Stimulated activated CD8-positive, alpha-beta memory T cell treated with anti-CD3 and anti-CD28 coated beads, Interleukin-4, amount 100 ng/mL, for 1 hour (primary cell): ENCODE measurements at places on chromosomes 1 and 21.

DNA sequence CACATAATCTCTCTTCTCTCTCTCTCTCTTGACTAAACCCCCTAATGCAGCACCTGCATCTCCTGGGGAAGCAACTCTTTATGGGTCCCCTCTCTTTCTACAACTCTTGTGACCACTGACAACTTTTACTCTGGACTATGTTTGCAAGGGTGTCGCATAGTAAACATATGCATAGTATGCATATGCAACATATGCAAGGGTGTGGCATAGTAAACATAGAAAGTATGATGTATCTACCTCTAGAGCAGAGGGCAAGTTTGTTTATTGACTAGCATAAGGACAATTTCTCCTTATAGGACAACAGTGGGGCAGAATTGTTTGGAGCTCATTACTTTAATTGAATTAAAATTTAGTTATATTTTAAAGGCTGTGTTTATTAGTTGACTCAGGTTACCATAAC is 462.5 kb downstream of the AMY1C start:
- DNase-seq: no peak

GRCh38 chr21:33767236-33767635 is 124.9 kb downstream of the ITSN1 start:
- no peak for DNase-seq

DNA sequence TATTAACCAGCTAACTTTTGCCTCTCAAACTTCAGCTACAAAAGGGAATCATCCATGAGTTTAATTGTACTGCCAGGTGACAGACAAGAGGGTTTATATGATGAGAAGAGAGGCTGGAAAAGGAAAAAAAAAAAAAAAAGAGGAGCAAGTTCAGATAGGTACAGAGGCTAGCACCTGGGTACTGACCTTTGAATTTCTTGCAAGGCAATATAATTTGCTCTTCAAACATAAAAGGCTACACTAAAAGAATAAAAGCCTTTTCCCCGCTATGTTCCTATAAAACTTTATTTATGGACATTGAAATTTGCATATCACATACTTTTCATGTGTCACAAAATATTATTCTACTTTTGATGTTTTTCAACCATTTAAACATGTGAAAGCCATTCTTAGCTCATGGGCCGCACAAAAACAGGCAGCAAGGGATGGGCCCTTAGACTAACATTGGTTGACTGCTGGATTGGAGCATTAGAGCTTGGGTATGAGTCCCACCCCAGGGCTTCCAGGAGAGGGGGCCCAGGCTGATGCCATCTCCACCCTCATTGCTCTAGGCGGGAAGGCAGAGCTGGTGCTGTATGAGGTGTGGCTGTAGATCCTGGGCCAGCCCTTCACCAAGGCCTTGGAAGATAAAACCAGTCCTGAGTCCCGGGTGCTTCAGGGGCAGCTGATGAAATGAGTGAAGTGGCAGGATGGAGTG is 44.3 kb downstream of the ATP1B1 start:
- DNase-seq: no peak

GRCh38 chr1:246837418-246838117 is 94.2 kb downstream of the AHCTF1 start:
- no peak for DNase-seq

DNA sequence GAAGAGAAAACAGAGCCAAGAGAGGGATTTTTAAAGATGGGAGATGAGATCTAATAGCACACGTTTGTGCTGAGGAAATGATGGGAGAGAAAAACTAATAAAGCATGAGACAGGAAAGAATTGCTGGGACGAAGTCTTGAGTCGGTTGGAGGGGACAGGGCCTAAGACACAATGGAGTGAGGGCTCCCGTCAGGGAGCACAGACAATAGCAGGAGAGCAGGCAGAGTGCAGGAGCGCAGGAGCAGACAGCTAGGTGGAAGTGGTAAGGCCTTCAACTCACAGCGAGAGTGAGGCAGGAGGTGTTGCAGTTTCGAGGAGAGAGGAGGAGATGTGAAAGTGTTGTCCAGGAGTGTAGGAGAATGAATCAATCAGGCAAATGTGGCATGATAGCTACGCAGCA is 59.9 kb upstream of the SOX13 start:
- DNase-seq: no peak

DNA sequence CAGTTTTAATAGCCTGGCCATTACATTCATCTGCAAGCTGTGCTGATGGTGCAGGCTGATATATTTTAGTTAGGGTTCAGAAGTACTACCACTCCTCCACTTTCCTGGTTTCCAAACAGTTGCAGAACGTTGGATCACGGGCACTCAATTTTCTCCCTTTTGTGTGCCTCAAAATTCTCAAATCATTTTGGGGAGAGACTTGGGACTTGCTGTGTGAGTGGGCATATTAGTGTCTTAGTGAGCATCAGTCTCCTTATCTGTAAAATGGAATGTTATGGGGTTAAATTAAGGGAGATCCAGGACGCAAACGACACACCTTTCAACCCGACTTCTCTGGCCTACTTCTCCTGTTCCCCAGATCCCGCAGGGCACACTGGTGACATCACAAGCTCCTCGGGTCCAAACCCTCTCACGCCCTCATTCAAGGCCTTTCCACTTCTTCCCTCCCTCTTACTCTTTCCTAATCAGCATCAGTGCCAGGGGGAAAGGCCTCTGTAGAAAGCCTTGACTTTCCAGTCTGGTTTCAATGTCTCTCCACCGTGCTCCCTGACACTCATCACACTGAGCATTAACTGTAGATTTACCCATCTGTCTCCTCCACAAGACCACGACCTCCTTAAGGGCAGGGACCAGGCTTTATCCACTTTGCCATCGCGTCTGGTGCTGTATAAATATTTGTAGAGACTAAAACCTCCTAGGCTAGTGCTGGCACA is 1.2 kb downstream of the PIGP start:
- no peak for DNase-seq

DNA sequence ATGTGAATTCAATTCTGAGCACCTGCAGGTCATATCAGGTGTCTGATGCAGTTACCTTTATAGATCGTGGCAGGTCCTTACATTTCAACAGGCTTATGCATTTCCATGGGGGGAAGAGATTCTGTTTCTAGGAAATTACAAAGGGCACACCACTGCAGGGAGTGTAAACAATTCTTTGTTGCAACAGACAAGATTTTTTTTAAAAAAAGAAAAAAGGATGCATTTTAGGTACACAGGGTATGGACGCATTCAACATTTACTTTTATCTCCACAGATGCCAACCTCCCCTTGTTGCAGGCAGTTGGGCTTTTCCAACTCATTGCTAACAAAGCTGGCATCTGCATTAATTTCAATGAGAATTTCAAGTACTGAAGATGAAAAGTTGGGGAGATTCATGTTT is 13.5 kb upstream of the TEKT2 start:
- DNase-seq: no peak

- DNase-seq: no peak
Observed at GRCh38 chr1:2156866-2157265, 37.7 kb downstream of the FAAP20 start.

GRCh38 chr1:243487649-243488227 is 231.9 kb downstream of the SDCCAG8 start:
- no peak for DNase-seq

GRCh38 chr1:26582836-26583460 is 53.4 kb downstream of the RPS6KA1 start:
- DNase-seq: no peak

GRCh38 chr1:204623365-204623893 is 62.1 kb downstream of the LRRN2 start:
- no peak for DNase-seq

- no peak for DNase-seq
Observed at GRCh38 chr1:213231795-213232231, 180.8 kb downstream of the RPS6KC1 start.

DNA sequence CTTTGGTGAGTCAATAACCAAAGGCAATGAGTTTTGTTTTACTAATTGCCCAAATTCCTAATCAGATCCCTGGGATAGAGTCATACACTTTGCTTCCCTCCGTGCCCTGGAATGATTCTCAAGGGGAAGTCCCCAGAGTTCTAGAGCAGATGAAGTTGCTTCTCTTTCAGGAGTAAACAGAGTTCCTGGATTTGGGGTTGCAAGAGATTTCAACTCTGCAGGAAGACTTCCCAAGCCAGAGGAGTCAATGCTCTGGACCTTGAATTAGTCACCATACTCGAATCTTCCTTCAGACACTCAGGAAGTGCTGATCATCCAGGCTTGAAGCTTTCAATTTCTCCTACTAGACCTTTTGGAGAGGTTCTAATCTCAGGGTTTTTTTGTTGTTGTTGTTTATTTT is 39.6 kb downstream of the FCER1A start:
- DNase-seq: no peak

GRCh38 chr21:21714426-21714825 is 716.2 kb downstream of the NCAM2 start:
- DNase-seq: no peak

GRCh38 chr1:7669559-7670311 is 101.4 kb upstream of the VAMP3 start:
- DNase-seq: peak; percentile 23

DNA sequence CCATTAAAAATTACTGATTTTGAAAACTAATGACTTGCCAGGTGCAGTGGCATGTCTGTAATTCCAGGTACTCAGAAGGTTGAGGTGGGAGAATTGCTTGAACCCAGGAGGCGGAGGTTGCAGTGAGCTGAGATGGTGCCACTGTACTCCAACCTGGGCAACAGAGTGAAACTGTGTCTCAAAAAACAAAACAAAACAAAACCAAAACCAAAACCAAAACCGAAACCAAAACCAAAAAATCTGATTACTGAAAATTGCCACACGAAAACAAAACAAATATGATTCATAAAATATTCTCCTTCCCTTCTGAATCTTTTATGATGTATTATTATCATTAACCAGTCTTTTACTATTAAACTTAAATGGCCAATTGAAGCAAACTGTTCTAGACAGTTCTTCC is 74.1 kb downstream of the SERINC2 start:
- DNase-seq: no peak

DNA sequence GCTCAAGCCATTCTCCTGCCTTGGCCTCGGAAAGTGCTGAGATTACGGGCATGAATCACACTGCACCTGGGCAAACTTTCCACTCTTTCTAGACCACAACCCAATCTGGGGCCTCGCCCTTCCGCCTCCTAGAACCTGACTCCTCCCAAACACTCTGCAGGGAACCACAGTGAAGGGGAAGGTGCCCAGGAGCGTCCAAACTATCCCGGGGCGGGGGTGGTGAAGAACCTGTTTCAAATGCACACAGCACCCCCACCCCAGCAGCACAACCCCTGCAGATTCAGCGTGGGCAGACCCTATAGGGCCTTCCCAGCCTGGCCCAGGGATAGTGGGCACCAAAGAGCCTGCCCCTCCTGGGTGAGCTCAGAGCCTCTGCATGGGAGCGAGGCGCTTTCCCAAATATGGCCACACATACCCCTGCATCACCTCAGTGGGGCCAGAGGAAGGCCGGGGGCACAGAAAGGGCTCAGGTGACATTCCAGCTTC is 86.9 kb downstream of the STUM start:
- DNase-seq: no peak

GRCh38 chr1:15958111-15958510 is 17.8 kb downstream of the ZBTB17 start:
- DNase-seq: no peak

DNA sequence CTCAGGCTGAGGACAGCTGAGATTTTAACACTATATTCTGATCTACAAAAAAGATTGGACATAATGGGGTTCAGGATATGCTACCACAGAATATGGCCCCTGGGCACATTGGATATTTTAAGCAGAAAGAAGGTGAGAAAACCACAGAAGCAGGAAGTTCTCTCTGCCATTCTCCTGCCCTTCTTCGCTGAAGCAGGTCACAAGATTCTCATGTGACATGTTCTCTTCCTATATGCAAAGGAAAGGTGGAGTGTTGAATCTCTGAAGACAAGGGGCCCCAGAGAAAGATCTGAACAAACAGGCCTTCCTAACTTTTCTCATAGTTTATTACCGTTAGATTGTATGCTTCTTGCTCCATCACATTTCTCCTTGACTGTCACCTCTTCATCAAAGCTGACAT is 285.7 kb downstream of the S1PR1 start:
- no peak for DNase-seq

DNA sequence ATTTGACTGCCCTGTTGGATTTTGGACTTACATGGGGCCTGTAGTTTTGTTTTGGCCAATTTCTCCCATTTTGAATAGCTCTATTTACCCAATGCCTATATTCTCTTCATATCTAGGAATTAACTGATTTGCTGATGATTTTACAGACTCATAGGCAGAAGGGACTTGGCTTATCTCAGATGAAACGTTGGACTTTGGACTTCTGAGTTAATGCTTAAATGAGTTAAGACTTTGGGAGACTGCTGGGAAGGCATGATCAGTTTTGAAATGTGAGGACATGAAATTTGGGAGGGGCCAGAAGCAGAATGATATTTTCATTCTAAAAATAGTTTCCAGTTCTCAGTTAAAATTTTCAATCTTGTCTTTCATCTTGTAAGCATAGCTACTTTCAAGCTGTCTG is 222.3 kb downstream of the COP1 start:
- DNase-seq: no peak

- no peak for DNase-seq
Observed at GRCh38 chr1:44826375-44827196, 16.5 kb downstream of the PTCH2 start.

DNA sequence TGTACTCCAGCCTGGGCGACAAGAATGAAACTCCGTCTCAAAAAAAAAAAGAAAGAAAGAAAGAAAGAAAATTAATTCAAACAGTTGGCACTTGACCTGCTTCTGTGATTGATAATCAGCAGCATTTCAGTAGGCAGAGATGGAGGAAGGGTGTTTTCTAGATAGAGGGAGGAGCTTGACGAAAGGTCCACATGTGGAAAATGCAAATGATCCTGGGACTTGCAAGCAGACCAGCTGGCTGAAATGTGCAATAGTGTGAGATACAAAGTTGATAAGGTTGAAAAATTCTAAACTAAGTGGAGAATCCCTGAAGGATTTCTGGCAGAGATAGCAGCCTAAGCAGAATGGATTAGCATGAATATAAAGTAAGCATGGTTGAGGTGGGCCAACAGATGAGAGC is 4.2 kb downstream of the ELAPOR1 start:
- DNase-seq: no peak

GRCh38 chr1:80910426-80910825 is 890.3 kb upstream of the ADGRL2 start:
- no peak for DNase-seq

GRCh38 chr1:206101351-206102045 is 15.7 kb downstream of the AVPR1B start:
- DNase-seq: no peak

DNA sequence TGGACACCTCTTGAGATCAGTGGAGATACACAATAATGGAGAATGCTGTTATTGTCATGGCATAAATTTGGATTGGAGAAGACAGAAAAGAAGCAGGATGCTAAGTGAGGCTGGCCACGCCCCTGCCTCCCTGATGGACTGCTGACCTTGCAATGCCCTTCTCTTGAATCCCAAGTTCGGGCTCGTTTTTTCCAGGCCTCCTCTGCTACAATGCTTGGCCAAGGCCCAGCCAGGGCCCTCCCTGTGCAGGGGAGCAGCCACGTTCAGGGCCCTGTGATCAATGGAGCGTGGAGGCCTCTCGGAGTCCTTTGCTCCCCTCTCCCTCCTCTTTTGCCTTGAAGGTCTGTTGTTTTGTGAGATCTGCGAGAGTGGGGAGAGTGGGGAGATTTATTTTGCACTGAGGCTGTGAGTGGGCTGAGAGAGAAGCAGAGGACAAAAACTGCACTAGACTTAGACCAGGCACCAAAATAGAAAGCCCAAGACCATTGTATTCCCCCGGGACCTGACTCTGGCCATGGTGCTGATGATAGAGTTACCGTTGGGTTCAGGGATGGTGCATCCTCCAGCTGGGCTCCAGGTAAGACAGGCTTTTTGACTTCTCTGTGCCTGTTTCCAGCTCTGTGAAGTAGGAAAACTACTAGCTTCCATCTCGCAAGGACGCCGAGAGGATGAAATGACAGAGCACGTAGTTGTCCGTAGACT is 268.6 kb downstream of the KAZN start:
- DNase-seq: no peak
